Right renal pelvis (tissue), 4 donors: ENCODE measurements at places on chromosomes 13 and 19. TPM values are rescaled to one million over a fixed set of nuclear protein-coding genes. Genes with fewer than 3 reads are reported as not detected.

DNA sequence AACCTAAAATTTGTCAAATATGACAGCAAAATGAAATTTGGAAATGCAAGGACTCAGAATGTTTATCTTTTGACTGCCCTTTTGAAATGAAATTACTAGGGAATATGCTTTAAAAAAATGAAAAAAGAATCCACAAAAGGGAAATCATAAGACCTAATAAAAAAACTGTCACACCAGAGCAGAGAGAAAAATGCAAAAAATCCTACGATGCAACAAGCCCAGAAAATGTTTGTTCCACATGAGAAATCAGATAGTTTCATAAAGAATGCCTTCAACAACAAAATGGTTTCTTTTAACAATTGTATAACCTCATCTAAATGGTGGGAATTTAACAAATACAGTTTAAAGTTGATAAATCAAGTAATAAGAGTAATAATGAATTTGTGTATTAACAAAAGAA, 8.0 kb downstream of the LPAR6 start:
- no peak for DNase-seq

- DNase-seq: no peak
Observed at GRCh38 chr13:46685006-46685730, 111.8 kb downstream of the ESD start.

DNA sequence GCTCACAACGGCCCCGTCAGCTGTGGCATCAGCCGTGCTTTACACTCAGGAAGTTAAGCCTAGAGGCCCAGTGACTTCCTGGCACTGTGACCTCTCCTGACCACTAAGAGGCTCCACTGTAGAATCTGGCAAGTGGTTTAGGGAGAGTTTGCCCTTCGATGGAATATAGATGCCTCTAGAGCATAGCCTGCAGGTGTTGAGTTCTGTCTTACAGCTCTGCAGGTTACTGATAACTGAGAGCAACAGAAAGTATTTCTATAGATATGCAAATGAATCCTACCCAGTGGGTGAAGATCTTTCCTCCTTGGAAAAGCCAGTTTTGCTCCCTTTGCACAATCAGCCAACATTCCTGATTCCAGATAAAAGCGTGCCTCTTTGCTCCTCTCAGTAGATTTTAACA, 35.8 kb downstream of the ATP12A start:
- DNase-seq: no peak

NCAN gene
- polyA plus RNA-seq: 0.14 TPM

- DNase-seq: no peak
Observed at GRCh38 chr19:2476451-2477140, 669 bp downstream of the GADD45B start.
